ENCODE measurements at places on chromosomes 2 and 18.
A peak's percentile ranks its signal among the peaks of the same experiment; 100 is the strongest.

- DNase-seq: no peak
Observed at GRCh38 chr2:6993229-6993640, 76.0 kb downstream of the RNF144A start.

GRCh38 chr2:25078170-25079049, 36.5 kb downstream of the EFR3B start:
- DNase-seq: peak; percentile 84

GRCh38 chr2:17634997-17635396, 94.5 kb downstream of the VSNL1 start:
- DNase-seq: no peak

- no peak for DNase-seq
Observed at GRCh38 chr2:119706221-119706620, 27.2 kb downstream of the TMEM177 start.

- no peak for DNase-seq
Observed at GRCh38 chr2:64262071-64262470, 117.9 kb upstream of the PELI1 start.

DNA sequence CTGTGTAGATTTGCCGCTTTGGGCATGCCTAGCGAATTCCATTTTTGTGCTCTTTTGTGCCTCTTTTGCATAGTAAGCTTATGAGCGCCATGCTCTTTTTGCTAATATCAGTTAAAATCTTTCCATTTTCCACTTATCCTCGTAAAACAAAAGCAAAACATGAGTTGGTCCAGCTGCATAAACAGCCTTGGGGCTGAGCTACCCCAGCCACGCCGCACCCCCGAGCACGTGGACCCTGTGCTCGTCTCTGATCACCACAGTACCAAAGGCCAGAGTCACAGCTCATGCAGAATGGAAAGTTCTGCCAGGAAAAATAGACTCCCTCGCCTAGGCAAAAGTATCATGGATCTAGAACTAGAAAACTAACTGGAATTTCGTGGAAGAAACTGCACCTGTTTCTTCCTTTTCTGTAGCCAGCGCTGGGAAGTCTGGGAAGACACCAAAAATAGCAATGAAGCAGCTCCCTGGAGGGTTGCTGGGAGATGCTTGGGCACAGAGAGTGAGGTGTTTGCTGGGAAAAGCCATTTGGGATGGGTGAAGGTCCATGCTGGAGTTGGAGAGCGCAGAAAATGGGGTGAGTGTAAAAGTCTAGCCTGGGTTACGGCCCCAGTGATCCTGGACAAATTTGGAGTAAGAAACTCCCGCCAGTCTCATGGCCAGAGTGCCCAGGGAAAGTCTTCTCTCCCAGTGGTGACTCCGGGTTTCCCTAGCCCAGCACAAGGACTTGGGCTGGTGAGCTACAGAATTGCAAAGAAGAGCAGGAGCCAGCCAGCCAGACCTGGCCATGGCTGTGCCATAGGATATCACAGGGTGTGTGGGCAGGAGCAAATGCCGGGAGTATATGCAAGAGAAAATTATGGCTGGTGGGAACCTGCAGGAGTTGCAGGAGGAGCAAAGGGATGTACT, 218.4 kb downstream of the GBX2 start:
- DNase-seq: no peak

Data from COR-L47 (cell line).